SHP77 treated with DMSO at 0.1 percent for 48 hours (cell line): ENCODE measurements at places on chromosomes 2 and 18.
A peak's percentile ranks its signal among the peaks of the same experiment; 100 is the strongest.

GRCh38 chr18:74876630-74877243 is 279.1 kb downstream of the ZNF407 start:
- no peak for DNase-seq

- DNase-seq = no peak
Measured at GRCh38 chr2:16406496-16407289, 258.9 kb downstream of the CYRIA start.

GRCh38 chr2:235551965-235552364 is 58.1 kb downstream of the AGAP1 start:
- peak; percentile 23 for DNase-seq

DNA sequence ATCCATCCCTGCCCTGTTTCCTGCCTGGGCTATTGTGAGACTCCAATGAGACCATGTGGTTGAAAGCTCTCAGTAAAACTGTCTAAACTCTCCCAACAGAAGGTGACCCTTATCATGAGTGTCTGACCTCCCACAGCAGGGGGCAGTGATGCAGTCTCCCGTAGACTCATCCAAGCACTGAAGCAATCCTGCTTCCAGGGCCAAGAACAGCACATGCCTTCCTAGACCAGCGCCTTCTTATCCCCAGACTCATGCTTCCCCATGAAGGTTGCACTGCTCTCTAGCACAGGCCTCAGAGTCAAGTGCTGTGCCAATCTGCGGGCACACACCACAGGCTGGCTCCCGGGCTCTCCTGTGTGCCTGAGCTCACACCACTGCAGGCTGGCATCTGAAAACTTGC is 112.3 kb downstream of the TNS1 start:
- DNase-seq = no peak

GRCh38 chr2:115162494-115163293 is 720.3 kb downstream of the DPP10 start:
- DNase-seq = no peak

DNA sequence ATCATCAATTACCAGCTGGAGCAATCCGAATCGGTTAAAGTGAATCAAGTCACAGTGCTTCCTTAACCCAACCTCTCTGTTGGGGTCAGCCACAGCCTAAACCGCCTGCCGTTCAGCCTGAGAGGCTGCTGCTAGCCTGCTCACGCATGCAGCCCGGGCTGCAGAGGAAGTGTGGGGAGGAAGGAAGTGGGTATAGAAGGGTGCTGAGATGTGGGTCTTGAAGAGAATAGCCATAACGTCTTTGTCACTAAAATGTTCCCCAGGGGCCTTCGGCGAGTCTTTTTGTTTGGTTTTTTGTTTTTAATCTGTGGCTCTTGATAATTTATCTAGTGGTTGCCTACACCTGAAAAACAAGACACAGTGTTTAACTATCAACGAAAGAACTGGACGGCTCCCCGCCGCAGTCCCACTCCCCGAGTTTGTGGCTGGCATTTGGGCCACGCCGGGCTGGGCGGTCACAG is 496 bp upstream of the ITGA4 start:
- DNase-seq = no peak
